ENCODE measurements at places on chromosomes 4 and X.
A peak's percentile ranks its signal among the peaks of the same experiment; 100 is the strongest.

DNA sequence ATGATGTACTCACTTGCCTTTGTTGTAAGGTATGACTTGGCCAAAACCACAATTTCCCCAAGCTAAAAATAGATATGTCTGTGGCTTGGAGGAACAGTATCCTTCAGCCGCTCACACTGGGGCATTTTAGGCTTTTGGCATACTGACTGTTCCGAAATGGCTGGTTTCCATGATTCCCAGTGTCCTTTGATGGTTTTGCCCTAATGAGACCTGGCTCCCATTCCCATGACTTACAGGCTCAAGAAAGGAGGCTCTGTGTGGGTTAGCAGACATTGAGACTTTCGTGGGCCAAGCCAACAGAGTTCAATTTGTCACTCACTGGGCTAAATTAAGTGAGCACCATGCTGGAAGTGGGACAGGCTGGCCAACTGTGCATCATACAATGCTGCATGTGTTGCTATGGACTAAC, 150.6 kb downstream of the CEP135 start:
- no peak for DNase-seq

- no peak for DNase-seq
Observed at GRCh38 chr4:94486372-94486801, 34.6 kb downstream of the PDLIM5 start.

- DNase-seq, result no peak
Observed at GRCh38 chr4:151417766-151418376, 8.9 kb downstream of the FHIP1A start.

GRCh38 chr4:25378437-25378743, 1.3 kb downstream of the ANAPC4 start:
- no peak for DNase-seq

GRCh38 chrX:2457289-2458133, 43.3 kb downstream of the DHRSX start:
- DNase-seq, result no peak

GRCh38 chrX:136999024-136999423, 34.8 kb downstream of the GPR101 start:
- DNase-seq, result no peak

DNA sequence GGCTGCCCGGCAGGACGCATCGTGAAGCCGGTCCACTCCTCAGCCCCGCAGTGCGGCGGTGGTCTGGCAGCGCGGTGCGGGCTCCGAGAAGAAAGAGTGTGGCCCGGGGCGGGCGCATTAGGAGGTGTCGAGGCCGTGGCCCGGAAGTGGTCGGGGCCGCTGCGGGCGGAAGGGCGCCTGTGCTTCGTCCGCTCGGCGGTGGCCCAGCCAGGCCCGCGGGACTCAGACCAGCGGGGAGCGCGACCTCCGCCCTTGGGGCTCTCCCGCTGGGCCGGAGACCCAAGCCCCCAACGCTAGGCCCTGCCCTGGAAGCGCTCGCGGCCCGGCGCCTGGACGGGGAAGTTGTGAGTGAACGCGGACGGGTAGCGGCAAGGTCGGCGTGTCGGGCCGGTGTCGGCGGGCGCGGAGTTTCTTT, 60.0 kb downstream of the HS3ST1 start:
- no peak for DNase-seq

DNA sequence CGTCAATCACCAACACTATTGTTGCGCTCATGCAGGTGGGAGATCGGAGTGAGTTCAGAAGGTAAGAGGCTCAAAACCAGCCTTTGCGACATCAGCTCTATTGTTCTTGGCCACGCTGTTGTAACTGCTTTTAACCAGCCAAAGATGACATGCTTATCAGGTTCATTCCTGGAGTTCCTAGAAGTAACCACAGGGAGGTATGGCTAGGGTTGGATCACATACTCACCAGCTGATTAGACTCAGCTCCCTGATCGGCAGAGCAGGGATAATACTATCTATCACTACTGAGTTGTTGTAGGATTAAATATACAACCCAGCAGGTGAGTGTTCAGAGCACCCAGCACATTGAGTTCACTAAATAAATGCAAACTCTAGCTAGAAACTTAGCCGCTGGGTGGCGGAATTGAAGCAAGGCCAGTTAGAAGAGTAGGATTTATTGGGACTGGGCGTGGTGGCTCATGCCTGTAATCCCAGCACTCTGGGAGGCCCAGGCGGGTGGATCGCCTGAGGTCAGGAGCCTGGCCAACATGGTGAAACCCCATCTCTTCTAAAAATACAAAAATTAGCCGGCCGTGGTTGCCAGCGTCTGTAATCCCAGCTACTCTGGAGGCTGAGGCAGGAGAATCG, 12.4 kb downstream of the SLC34A2 start:
- DNase-seq, result no peak

- DNase-seq, result no peak
Observed at GRCh38 chr4:85431881-85432485, 43.0 kb upstream of the ARHGAP24 start.

GRCh38 chr4:76233083-76233482, 18.4 kb upstream of the FAM47E start:
- no peak for DNase-seq

- no peak for DNase-seq
Observed at GRCh38 chr4:10861036-10861435, 176.5 kb upstream of the CLNK start.

GRCh38 chr4:35252866-35253265, 991.4 kb downstream of the ARAP2 start:
- no peak for DNase-seq

DNA sequence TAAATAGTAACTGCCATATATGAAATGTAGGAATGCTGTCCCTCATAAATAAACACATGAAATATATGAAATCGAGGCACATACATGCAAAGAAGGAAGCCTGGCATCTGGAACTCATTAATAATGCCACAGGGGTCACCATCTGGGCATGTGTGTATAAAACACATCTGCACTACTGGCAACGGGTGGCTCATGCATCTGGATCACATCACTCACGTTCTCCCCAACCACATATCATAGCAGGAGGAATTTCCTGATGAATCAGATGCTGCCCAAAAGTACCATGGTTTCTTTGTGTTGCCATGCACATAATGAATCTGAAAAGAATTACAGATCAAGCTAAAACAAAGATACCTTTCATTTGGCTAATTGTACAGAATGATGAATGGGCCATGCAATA, 28.6 kb downstream of the RNF175 start:
- DNase-seq, result no peak

DNA sequence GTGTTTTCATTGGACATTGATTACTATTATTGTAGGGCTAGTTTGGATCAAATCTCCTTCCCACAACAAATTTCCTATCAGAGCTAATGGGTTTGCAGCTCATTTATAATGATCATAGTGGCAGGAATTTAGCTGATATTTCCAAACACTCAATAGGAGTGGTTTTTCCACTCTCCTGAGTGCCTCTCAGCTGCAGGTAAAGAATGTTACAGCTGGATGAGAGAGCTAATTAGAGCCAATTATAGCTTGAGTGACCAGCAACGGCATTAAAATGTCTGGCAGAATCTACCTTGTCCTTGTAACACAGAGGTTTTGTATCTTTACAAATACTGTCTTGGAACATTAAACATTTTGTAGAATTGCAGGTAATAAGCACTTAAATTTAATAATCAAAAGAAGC, 602.8 kb upstream of the EPHA5 start:
- DNase-seq, result no peak

GRCh38 chrX:66408507-66408906, 230.4 kb downstream of the EDA2R start:
- peak; percentile 1 for DNase-seq

GRCh38 chr4:51836549-51836948, 6.4 kb upstream of the DCUN1D4 start:
- no peak for DNase-seq

- DNase-seq, result no peak
Observed at GRCh38 chr4:95732061-95732460, 107.8 kb upstream of the PDHA2 start.

- DNase-seq, result no peak
Observed at GRCh38 chr4:23774909-23775308, 114.9 kb downstream of the PPARGC1A start.

DNA sequence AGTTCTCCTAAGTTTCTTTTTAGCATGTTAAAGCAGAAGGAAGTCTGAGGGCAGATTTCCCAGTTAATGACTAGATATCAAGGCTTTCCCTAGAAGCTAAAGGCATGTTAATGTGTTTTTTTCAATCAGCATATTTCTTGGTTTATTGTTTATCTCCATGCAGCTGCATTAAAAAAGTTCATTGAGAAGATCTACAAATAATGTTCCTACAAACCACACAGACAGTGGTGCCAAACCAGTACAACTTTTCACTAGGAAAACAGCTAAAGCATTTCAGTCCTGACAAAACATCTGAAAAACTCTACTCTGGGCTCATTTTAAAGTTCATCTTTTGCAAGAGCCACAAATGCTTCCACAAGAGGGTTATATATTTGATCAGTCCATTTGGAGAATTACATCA, 320.0 kb downstream of the ADGRL3 start:
- no peak for DNase-seq

DNA sequence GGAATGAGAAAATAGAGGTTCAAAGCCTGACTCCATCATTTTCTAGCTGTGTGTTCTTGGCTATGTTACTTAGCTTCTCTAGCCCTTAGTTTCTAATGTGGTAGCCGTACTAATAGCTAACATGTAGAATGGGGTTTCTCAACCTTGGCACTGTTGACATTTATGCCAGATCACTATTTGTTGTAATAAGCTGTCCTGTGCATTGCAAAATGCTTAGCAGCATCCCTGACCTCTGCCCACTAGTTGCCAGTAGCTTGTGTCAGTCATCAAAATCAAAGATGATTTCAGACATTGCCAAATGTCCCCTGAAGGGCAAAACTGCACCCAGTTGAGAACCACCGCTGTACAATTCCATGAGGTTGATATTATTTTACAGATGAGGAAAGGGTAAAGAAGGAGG, 18.3 kb upstream of the ADAMTS3 start:
- no peak for DNase-seq

GRCh38 chrX:55119712-55120111, 30.9 kb downstream of the PAGE2 start:
- no peak for DNase-seq

- no peak for DNase-seq
Observed at GRCh38 chr4:14807856-14808255, 194.4 kb upstream of the CPEB2 start.

- DNase-seq, result no peak
Observed at GRCh38 chr4:112808001-112808400, 171.1 kb downstream of the LARP7 start.

GRCh38 chr4:68655764-68656444, 14.5 kb downstream of the UGT2B15 start:
- no peak for DNase-seq

GRCh38 chr4:184649971-184650855, 675 bp downstream of the PRIMPOL start:
- DNase-seq, result peak; percentile 26

DNA sequence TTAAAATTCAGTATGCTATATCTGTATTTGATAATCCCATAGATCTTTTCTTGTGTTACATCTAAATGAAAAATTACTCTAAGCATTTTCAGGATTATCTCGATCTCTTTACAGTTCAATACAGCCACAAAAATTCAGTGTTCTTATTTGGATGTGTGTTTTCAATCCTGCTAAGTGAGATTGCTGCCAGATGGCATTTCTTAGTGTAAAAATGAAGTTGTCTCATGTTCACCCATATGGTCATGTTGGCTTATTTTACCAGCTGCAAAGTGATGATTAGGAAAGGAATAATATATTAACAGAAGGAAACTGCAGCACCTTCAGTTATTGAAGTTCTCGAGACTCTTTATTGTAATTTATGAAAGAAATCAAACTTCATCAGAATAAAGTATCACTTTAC, 12.1 kb upstream of the FAM47A start:
- DNase-seq, result peak; percentile 66

DNA sequence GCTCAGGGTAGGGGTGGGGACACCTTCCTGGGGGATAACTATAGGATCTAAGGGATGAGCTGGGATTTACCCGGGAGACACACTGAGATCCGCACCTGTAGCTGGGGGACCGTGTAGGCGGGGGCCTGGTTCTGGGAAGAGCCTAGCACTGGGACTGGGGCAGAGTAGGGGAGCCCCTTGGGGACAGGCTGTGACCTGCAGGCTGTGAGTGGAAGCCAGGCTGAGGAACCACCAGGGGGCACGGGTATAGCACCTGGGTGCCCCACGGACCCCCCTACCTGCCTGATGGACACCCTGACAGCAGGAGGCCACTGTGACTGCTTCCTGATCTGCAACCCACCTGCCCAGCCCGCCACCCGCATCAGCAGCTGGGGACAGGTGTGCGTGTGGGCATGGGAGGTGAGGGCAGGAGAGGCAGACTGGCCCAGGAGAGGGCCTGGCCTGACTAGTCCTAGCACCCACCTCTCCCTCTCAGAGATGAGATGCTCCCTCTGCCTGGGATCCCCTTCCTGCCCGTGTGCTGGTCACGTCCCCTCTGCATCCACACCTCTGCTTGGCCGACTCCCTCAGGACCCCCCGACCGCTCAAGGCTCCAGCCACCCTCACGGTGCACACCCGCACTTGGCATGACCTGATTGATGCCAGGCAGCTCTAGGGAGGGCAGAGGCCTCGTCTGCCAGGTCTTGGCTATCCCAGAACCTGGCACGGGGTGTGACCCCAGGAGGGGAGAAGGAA, 94.2 kb upstream of the NKX1-1 start:
- DNase-seq, result no peak

DNA sequence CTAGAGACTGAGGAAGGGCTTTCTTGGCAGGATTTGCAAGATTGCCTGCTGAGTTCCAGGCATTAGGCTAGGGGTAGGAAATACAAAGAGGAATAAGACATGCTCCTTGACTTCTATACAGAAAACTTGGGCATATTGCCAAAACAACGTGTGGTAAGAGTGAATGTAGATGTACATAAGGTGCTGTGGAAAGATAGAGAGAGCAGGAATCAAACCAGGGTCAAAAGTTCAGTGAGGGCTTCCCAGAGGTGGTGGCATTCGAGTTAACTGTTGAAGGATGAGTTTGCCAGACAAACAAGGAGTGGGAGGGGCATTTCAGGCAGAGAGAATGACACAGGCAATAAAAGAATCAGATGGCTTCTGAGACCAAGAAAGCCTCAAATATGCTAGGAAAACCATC, 187.9 kb downstream of the KDR start:
- DNase-seq, result peak; percentile 44

- DNase-seq, result no peak
Observed at GRCh38 chr4:46372878-46373277, 17.1 kb downstream of the GABRA2 start.

DNA sequence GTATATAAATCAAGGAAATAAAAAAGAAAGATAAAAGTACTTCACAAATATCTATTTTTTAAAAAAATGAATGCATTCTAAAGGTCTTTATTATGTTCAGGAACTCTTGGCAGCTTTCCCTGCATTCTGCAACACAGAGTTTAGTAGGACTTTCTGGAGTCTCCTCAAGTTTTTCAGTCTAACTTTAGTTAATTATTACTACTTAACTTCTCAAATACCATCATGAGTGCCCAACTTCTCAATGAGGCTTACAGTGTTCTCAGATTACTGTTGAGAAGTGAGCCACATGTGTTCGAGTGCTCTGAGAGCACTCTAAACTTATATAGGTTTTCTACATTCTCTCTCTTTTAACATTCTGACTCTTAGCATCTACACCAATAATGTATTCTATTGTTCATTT, 1852.9 kb upstream of the PCDH10 start:
- DNase-seq, result no peak
